NCI-H774 (cell line): ENCODE measurements at places on chromosomes 1 and 21.

DNA sequence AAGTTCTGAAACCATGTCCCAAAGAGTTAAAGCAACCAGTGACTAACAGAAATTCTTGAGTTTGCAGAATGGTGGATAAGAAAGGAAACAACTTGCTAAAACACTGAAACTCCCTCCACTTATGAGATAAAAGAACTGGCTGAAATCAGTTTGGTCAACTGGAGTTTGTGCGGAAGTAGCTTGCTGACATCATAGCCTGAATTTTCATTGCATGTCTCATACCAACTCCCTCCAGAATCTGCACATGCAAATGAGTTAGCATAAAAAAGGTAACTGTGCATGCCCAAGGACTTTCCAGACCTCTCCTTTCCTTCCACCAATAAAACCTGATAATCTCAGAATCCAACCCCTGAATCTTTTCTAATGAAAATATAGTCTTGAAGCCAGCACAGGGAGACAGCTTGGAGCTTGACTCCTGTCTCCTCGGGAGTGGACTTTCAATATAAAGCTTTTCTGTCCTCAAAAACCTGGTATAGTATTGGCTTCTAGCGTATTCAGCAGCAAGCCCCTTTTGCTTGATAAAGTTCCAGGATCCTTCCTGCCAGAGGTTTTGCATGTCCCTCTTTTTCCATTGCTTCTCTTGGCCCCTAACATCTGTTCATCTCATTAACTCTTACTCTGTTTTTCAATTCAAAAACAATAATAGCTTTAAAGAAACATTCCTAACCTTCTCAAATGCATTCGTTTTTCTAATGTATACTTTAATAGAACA, 785.8 kb upstream of the ADGRL4 start:
- DNase-seq = no peak

DNA sequence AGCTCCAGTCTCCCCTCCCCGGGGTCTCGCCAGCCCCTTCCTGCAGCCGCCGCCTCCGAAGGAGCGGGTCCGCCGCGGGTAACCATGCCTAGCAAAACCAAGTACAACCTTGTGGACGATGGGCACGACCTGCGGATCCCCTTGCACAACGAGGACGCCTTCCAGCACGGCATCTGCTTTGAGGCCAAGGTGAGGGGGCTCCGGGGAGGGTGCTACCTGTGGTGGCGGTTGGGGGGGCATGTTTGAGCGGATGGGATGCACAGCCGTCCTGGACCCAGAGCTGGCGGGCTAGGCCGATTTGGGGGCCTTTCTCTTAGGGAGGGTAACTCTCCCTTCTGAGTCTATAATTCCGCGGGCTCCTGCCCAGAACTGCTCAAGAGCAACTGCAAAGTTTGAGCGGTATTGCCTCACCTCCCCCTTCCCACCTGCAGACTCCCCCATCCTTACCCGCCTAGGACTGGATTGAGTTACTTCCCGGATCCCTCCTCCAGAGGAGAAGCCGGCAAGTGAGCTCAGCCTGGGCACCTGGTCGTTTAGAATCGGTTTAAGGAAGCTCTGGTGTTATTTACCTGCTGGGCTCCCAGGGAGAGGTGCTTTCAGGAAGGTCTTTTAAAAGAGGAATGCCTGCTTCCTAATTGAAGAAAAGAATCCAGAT, 730 bp downstream of the NOS1AP start:
- DNase-seq = no peak

DNA sequence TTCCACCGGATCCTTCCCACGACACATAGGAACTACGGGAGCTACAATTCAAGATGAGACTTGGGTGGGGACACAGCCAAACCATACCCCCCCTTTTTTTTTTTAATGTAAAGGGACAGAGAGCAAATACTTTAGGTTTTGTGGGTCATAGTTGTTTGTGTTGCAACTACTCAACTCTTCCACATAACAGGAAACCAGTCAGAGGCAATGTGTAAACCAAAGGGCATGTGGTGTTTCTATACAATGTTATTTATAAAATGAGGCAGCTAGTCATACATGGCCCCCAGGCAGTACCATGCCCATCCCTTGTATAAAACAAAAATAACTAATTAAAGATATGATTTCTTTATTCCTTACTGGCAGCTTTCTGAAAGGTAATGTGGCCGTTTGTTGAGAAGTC, 845.4 kb upstream of the ADAMTS5 start:
- DNase-seq = no peak

- DNase-seq = no peak
Measured at GRCh38 chr1:14974361-14974760, 179.2 kb upstream of the TMEM51 start.
